ENCODE measurements at places on chromosomes 7 and 10.

GRCh38 chr7:87564296-87564963 is 36.3 kb downstream of the ABCB1 start:
- peak; percentile 12 for DNase-seq

- no peak for DNase-seq
Observed at GRCh38 chr7:143518521-143518920, 40.8 kb downstream of the TAS2R41 start.

- DNase-seq, result peak; percentile 8
Observed at GRCh38 chr10:129877773-129878371, 86.2 kb downstream of the EBF3 start.

DNA sequence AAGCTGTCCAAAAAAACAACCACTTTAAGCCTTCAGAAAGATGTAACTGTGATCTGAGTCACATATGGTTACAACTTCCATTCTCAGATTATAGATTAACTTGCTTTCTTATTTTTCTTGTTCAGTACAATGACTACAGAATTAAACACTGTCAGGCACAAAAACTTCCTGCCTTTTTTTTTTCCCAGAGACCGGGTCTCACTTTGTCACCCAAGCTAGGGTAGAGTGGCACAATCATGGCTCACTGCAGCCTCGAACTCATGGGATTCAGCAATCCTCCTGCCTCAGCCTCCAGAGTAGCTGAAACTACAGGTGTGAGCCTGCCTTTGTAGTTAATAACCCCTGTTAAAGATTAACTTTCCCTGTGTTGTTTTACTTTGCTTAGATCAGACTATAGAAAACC is 163.2 kb downstream of the AVL9 start:
- DNase-seq, result peak; percentile 2

- DNase-seq, result peak; percentile 1
Observed at GRCh38 chr7:51706851-51707250, 390.2 kb upstream of the COBL start.

DNA sequence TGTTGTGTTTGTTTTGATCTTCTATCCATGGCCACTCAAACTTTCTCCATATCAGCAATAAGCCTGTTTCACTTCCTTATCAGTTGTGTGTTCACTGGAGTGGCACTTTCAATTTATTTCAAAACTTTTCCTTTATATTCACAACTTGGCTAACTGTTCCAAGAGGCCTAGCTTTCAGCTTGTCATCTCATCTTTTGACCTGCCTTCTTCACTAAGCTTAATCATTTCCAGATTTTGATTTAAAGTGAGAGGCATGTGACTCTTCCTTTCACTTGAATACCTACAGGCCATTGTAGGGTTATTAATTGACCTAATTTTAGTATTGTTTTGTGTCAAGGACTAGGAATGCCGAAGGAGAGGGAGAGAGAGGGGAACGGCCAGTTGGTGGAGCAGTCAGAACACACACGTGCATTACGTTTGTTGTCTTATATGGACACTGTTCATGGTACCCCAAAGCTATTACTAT is 5.5 kb upstream of the GNAT3 start:
- no peak for DNase-seq

- DNase-seq, result no peak
Observed at GRCh38 chr10:10038348-10038747, 979.3 kb upstream of the CELF2 start.

- no peak for DNase-seq
Observed at GRCh38 chr7:128933180-128933891, 4.4 kb upstream of the IRF5 start.

DNA sequence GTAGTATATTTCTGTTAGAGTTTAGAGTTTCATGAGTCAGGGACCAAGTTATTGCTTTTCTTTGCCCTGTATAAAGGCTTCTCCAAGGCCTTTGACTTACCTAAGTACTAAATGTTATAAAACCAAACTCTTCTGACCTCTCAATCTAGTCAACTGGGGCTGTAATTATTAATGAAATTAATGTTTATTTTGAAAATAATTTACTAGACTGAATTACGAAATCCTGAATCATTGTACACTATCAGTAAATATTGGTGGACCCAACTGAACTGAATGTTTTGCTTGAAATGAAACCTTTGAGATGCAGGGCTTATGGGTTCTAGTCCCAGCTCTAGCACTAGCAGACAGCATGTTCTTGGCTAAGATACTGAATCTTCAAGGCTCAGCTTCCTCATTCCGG is 1.7 kb upstream of the CYP2C9 start:
- no peak for DNase-seq

GRCh38 chr7:47373871-47374451 is 207.9 kb downstream of the TNS3 start:
- DNase-seq, result peak; percentile 41

DNA sequence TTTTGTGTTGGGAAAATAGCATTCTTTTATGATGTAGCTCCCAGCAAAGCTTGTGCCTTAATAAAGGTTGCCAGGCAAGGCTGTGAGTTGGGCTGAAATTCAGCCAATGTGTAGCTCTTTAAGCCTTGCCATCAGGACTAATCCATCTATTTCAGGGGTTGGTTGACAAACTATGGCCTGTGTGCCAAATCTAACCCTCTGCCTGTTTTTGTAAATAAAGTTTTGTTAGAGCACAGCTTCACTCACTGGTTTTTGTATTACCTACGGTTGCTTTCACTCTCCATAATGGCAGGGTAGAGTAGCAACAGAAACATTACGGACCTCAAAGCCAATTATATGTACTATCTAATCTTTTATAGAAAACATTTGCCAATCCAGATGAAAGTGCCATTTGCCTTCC is 638.1 kb upstream of the POT1 start:
- no peak for DNase-seq

GRCh38 chr10:95640891-95641315 is 15.6 kb downstream of the ALDH18A1 start:
- no peak for DNase-seq

- peak; percentile 28 for DNase-seq
Observed at GRCh38 chr7:157397731-157398691, 61.2 kb downstream of the DNAJB6 start.

GRCh38 chr7:121961089-121961867 is 88.3 kb downstream of the PTPRZ1 start:
- no peak for DNase-seq
